ENCODE measurements at places on chromosomes 1 and 21.

DNA sequence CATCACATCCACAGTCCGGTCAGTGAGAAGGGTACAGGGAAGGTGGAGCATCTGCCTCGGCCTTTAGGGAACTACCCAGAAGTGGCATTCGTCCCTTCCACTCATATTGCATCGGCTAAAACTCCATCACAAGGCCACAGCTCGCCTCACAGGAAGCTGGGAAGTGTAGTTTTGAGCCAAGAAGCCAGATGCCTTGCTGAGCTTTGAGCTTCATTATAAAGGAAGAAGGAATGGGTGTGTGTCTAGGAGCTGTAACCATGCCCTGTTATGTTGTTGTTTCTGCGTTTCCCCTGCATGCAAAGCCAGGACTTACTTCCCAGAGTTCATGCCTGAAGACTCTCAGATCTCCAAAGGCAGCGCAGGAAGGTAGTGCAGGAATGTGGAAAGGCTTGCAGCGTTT lies 61.1 kb downstream of the OPTC start:
- DNase-seq: no peak

DNA sequence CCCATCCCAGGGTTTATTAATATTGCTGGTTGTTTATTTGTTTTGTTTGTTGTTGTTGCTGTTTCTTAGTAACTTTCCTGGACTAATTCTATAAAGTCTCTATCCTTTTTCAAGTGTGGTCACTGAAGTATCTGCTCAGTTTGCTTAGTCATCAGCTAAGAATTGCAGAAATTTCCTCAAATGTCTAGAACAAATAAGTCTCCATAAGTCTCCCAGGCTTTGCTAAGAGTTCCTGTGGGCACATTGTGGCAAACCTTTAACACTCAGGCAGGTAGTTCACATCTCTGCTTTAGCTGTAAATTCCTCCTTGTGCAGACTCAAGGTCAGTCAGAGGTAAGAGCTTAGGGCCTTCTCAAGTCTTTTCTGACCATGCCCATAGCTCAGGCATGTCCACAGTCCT lies 38.9 kb upstream of the C1orf185 start:
- no peak for DNase-seq

DNA sequence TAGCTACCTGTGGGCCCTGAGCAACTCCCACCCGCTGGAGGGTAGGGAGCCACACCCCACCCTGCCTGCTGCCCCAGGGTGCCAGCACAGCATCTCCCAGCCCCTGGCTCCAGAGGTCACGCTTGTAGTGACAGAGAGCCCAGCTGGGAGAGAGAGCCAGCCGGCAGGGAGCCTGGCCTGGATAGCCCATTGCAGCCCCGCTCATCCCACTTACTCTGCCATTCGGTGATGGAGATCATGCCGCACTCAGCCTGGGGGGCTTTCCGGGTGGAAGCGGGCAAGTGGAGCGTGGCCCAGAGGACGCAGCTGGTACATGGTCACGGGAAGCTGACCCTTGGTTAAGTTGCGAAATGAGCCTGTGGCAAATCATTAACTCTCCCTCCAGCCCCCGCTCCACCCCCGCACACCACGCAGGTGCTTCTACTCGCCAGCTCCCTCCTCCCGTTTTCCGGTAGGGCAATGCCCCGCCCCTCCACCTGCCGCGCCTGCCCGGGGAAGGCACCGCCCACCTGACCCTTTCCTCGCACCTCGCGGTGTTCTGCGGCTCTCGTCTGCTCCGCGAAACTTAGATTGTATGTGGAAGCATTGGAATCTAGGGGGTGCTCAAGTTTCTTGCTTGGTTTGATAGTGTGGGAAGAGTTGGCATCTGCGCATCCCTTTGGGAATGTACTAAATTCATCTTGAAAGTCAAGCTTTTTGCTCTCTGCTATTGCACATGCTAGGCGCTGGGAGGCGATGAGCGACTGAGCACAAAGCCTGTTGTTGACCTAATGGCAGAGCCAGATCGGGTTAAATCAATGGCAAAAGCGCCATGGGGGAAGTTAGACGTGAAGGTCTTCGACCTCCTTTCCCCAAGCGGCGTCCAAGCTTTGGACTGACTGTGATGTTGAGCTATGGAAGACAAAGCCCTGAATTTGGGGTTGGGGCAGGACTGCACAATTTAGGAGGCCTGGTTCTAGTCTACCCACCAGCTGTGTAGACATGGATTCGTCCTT lies at the start of gene GOLT1A:
Gene GOLT1A (minus strand): TSS at position 321 of the 995 bp plus-strand sequence. CDS start 82 bp downstream, at position 239.
- DNase-seq: peak; percentile 60

DNA sequence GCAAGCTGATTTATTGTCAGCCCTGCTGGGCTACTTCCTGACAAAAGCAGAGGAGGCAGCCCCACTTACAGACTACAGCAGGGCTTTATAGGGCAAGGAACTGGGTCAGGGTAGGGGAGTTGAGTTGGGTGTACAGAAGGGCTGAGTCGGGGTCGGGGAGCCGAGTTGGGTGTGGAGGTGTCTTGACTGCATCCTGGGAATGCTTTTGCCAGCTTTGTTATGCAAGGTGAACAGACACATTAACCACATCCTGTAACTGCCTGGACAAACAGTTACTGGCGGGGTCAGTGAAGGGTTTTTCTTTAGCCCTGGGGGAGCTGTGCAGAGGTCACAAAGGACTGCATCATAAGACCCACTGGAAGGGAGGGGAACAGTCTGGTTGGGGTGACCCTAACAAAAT lies 39.1 kb upstream of the GBP5 start:
- no peak for DNase-seq

All from activated T-cell treated with anti-CD3 and anti-CD28 coated beads, Interleukin-2, amount 50 U/mL, for 72 hours (primary cell).